ENCODE measurements at places on chromosomes 2 and 18. TPM values are rescaled to one million over a fixed set of nuclear protein-coding genes. Genes with fewer than 3 reads are reported as not detected.

- no peak for DNase-seq
Observed at GRCh38 chr2:119679526-119679837, 481 bp downstream of the TMEM177 start.

DNA sequence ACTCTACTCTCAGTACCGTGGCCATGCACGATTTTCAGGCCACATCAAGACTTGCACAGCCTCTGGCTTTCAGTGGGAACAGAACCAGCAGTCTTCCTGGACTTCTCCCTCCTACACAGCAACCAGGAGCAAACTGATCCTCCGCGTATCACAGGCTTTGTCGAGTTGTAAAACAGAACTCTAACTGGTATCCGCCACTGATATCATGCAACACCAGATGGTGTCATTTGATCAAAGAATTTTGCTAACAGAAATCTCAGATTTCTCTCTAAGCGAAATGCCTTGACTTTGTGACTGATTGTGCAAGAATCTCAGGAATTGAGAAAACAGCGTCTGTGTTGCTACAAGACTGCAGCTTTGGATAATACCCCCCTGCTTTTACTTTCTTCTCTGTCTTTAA, 85.7 kb downstream of the COPS8 start:
- DNase-seq, result no peak

DNA sequence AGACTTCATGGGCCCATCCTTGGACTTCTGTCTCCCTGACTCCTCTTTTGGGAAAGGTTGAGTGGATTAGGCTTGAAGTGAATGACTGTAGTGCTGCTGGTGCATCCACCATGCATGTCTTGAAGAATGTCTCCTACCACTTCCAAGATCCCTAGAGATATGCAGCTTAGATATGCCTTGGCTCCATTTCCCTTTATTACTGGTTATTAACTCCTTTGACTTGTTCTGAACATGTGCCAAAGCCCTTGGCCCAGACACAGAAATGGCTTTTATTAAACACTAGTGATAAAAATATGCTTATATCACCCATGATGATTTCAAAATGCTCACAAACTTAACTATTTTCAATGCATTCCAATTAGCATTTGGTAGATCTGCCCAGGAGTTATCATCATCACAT, 90.0 kb upstream of the SLC14A2 start:
- DNase-seq, result no peak

- DNase-seq, result no peak
Observed at GRCh38 chr2:226971084-226971483, 135.2 kb downstream of the RHBDD1 start.

GRCh38 chr2:24342110-24342910, 18.0 kb downstream of the ITSN2 start:
- DNase-seq, result no peak

DNA sequence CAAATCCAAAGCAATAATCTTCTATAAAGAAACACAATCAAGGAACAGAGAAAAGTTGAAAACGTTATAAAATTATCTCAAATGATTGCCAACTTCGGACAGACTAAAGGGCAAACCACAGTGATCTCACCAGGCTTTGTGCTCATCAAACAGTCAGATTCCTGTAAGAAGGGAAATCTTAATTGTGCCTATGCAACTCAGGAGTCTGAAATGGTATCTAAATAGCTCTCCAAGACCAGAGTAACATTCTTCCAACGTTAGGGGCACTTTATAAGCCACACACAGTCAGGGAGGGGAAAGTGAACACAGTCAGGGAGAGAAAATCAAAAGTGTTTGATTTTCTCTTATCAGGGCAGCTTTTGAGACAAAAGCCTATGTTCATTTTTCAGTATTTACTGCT, 29.4 kb downstream of the PLEKHM3 start:
- no peak for DNase-seq

TM4SF20 gene
- total RNA-seq, result not detected

GRCh38 chr2:43127208-43127940, 99.0 kb downstream of the ZFP36L2 start:
- DNase-seq, result no peak

DNA sequence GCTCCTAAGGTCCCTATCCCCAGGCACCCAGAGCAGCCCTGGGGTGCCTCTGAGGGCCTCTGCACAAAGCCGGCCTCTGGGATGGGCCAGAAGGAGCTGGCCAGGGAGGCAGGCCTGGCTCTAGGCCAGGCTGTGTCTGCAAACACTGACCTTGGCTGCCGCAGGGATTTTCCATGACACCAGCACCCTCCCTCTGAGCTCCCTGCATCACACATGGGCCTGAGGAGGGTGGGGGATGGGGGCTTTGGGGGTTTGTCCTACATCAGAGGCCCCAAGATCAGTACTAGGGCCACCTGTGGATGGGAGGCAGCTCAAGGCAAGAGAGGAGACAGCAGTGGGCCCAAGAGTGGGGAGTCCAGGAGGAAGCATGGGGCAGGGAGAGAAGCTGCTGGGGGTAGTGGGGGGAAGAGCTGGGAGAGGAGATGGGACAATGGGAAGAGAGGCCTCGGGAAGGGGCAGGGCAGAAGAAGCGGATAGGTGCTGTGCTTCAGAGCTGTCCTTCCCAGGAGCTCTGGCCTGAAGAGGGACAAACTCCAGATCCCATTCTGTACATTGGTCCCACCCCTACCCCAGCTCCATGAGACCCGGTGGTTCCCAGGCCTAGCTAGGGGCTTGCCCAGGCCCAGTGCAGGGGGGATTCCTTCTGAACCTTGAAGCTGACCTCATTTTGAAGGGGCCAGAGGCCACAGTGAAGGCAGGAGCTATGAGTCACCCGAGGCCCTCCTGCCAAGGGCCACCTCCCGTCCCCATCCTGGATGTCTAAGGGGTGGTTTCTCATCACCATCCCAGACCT, 28.0 kb downstream of the KCNK3 start:
- DNase-seq, result no peak

DNA sequence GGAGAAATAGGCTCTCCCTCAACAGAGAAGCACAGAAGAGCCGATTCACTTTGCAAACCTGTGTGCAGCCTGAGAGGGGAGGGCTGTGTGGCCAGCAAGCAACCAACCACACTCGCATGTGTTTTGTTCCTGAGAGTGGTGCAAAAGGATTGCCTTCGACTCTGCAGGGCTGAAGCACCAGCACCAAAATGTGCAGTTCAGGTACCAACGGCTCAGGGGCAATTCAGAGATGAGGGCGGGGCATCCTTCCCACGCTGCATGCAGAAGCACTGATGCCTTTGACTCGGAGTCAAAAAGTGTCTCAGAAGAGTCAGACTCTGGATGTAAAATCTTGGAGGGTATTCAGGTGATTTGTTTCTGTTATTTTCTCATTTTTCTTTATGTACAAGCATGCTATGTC, 55.5 kb downstream of the DCDC2C start:
- DNase-seq, result no peak

DNA sequence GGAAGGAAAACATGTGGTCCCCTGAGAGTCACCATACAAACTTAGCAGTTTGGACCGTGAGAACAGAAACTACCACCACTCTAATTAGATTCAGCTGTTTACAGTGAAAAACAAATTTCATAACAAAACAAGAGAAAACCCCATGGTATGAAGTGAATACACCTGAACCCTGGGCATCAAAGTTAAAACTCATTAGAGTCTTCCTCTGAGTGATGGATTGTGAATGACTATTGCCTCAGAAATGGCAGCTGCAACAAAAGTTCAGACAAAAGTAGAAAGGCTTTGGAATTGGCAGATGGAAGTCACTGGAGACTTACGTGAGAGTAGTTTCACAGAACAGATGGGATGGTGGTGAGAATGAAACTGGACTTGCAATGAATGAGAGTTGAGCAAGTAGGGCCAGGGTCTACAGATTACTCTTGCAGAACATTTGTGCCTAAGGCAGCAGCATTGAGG, 98.0 kb downstream of the AAK1 start:
- no peak for DNase-seq

- no peak for DNase-seq
Observed at GRCh38 chr2:230053753-230054478, 14.8 kb downstream of the SLC16A14 start.

DNA sequence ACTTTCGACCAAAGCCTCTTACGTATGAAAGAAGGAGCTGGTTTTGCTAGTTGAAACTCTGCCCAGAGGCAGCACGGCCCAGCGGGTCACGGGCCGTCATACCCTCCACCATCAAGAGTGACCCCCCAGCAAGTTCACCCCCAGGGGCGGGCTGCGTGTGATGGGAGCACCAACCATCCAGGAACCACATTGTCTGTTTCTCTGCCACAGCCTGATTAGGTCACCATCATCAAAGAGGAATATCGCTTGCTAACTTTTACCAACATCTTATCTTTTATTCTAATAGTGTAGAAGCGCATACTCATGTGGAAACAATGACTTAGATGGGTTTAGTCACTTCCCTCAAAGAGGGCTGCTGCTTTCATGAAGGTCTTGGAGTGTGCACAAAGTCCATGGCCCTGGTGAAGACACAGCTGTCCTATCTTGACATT, 116.6 kb upstream of the SMIM21 start:
- no peak for DNase-seq

DNA sequence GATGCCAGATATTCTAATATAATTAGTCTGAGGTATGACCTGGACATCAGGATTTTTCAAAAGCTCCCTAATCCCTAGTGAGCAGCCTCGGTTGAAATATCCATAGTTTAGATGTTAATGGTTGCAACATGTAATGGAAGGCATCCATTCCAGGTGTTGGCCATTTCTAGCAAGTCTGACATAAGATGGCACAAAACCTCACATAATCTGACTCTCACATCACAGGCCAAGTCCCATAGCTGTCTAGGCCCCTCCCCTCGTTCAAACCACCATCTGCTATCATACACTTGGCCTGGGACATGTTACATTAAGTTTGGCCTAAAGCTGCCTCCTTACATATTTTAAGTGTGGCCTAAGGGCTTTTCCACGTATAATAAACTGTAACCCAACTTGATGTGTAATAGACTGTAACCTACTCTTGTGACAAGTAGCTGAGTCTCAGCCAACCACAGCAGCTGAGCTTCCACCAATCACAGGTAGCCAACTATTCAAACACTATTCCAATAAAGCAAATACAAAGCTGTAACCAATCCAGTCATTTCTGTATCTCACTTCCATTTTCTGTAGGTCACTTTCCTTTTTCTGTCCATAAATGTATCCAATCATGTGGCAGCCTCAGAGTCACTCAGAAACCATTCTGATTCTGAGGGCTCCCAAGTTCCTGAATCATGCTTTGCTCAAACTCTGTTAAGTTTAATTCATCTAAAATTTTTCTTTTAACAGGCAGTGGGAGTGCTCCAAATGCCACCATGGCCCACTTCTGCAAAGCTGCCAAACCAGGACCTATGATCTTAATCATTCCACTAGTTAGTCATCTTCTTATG, 59.4 kb downstream of the ADD2 start:
- no peak for DNase-seq

DNA sequence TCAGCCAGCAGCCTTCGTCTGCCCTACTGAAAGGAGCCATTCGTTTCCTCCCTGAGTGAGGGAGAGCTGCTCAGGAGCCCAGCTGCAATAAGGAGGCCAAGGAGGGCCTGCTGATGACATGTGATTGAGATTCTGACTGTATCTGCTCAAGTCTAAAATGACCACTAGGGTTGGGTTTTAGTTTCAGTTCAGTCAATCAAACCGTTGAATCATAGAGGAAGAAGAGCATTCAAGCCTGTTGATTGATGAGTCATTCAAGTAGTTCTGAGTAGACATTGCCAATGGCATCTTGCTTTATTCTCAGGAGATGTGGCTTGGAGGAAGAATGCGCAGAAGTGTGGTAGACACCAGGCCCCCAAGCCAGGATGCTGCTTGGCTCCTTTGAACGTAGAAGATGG, 19.9 kb upstream of the BCL2L11 start:
- DNase-seq, result no peak

SALL3 gene
- 0.10 TPM for total RNA-seq

GRCh38 chr2:101125808-101126207, 25.4 kb downstream of the TBC1D8 start:
- no peak for DNase-seq

- no peak for DNase-seq
Observed at GRCh38 chr2:39108377-39108776, 12.5 kb downstream of the SOS1 start.

DNA sequence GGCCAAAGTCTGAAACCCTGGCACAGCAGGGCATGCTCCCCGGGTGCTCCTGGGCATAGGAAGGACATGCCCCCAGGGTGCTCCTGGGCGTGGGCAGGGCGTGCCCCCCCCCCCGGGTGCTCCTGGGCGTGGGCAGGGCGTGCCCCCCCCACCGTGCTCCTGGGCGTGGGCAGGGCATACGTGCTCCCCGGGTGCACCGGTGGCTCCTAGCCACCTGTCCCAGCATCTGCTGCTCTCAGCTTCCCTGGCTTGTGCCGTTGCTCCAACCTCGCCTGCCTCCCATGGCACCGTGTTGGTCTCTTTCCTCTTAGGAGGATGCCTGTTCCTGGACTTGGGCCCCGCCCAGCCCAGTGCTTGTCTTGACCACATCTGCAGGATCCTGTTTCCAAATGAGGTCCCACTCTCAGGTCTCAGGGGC, 95.6 kb upstream of the CTDP1 start:
- no peak for DNase-seq

DNA sequence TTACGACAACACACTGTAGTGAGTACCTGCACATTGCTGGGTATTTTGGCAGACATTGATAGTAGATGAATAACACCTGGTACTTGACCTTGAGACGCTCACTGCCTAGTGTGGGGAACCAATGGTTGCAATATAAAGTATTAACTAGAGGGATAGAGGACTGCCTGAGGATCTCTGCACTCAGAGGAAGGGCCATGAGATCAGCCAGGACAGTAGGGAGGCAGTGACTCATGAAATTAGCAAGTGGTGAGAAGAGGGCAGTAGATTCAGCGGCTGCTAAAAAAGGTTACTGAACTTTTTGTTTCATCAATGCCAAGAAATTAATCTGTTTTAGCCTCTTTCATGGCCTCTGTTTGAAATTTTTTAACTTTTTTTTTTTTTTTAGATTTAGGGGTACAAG, 250.8 kb upstream of the TCF4 start:
- no peak for DNase-seq

DNA sequence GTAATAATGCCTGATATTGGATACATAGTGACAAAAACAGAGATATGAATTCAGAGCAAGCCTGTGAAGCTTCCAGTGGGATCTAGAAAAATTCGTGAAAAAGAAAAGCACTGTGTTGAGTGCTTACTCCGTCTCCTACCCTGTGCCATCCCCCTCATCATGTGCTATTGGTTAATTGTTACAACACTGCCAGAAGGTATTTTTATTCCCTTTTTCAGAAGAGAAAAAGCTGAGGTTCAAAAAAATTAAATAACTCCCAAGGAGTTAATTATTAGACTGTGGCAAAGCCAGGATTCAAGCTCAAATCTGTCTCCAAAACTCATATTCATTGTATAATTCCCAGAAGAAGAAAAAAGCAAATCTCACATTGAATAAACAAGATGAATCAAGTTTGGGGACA, 735.5 kb upstream of the ACVR2A start:
- no peak for DNase-seq

RAB12 gene
- 61.5 TPM for total RNA-seq
